ENCODE measurements at places on chromosomes 5 and 9.
A peak's percentile ranks its signal among the peaks of the same experiment; 100 is the strongest.

GRCh38 chr5:67383451-67383850, 186.9 kb upstream of the CD180 start:
- DNase-seq = no peak

GRCh38 chr5:175868996-175869638, 2.3 kb upstream of the CPLX2 start:
- no peak for DNase-seq

DNA sequence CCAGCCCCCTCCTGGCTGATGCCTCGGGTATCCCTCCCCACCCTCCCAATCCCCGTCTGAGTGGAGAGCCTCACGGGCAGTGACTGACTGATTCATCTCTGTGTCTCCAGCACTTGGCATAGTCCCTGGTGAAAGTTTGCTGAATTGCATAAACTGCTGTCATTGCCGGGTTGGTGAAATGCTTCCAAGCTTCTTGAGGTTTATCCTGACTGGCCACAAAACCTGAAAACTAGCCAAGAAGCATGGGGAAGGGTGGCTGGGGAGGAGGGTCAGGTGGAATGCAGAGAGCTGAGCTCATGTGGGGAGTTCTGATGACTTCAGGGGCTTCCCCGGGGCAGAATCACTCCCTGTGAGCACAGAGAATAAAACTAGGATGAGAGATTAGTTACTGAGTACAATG, 56.9 kb upstream of the GGTA1 start:
- peak; percentile 79 for DNase-seq

DNA sequence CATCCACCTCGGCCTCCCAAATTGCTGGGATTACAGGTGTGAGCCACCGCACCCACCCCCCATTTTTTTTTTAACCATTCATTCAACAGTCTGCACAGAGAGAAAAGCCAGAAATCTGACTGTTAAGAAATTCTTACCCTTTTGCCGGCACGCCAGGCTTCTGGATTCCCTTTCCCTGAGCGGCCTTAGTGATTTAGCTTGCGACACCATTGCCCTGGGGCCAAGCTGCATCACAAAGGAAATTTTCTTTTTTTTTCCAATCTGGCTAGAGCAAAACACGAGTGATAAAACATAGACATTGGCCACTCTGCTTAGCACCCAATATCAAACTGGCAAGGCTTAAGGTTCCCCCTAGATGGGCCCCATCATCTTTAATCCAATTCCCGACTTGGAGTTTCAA, 21.2 kb upstream of the ATOSB start:
- DNase-seq = no peak

- DNase-seq = no peak
Measured at GRCh38 chr5:155850370-155850769, 476.6 kb upstream of the SGCD start.

DNA sequence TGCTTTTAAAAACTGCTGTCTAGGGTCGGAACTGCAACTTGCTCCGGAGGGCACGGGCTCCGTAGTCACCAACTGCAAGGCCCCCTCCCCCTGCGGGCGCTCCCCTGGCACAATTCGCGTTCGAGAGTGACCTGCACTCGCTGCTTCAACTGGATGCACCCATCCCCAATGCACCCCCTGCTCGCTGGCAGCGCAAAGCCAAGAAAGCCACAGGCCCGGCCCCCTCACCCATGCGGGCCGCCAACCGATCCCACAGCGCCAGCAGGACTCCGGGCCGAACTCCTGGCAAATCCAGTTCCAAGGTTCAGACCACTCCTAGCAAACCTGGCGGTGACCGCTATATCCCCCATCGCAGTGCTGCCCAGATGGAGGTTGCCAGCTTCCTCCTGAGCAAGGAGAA, 64.2 kb upstream of the GAS1 start:
- DNase-seq = no peak

GRCh38 chr9:136544548-136544963, 1.3 kb downstream of the NOTCH1 start:
- peak; percentile 39 for DNase-seq

DNA sequence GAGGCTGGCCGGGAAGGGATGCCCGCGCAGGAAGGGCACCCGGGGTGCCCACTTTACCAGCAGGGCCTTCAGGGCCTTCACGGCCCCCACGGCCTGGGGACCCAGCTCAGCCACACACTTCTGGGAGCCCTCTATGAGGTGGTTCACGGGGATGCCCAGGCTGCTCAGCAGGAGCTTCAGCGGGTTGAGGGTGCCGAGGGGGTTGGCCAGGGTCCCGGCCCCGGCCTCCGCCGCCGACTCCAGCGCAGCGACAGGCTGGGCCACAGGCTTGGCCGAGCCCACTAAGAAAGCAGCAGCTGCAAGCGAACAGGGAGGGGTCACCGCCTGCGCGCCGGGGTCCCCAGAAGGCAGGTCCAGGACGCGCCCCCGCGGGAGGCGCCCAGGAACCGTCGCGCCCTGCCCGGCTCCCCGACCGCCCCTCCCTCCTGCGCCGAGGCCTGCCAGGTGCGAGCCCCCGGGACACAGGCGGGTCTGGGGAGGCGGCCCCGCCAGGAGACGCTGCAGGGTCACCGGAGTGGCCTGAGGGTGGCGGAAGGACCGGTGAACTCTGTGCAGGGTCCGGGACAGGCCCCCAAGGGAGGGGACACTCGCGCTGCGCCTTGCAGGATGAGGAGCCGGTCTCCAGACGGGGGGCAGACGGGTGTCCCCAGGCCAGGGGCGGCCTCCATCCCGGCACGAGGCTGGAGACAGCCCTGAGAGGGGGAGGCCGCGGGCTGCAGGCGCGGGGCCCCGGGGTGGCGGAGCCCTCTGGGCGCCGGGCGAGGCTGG, 572 bp downstream of the SCGB3A1 start:
- no peak for DNase-seq

DNA sequence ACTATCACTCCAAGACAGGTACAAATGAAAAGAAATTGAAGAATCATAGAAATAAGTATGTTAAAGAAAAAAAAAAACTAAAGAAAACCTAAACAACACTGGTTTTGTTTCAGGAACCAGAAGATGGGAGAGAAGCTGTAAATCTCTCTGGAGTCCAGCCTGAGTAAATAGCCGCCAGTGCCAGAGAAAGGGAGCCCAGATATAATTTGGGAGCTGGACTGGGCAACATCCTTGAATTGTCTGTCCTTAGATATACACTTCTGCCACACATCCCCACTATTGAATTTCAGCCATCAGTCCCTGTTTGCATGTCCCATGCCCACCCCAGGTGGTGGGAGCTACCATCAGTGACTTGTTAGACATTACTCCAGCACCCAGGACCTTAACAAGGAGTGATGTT, 979.6 kb downstream of the DTWD2 start:
- DNase-seq = no peak

DNA sequence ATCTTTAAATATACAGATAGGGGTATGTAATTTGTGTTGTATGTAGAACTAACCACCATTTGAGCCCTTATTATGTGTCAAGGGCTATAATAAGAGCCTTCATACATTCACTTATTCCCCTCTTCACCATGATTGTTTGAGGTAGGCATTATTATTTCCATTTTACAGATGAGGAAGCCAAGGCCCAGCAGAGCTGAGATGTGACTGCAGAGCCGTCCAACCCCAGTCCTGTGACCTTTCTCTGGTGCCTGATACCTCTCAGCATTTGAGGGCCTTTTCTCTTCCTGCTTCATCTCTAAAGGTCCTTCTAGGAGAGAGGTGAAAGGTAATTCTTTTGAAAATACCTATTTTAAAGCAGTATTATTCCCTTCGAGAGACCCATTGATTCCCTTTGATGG, 37.3 kb downstream of the PIP5K1B start:
- DNase-seq = no peak

- peak; percentile 45 for DNase-seq
Measured at GRCh38 chr9:131546336-131547084, 1.2 kb downstream of the PRRT1B start.

DNA sequence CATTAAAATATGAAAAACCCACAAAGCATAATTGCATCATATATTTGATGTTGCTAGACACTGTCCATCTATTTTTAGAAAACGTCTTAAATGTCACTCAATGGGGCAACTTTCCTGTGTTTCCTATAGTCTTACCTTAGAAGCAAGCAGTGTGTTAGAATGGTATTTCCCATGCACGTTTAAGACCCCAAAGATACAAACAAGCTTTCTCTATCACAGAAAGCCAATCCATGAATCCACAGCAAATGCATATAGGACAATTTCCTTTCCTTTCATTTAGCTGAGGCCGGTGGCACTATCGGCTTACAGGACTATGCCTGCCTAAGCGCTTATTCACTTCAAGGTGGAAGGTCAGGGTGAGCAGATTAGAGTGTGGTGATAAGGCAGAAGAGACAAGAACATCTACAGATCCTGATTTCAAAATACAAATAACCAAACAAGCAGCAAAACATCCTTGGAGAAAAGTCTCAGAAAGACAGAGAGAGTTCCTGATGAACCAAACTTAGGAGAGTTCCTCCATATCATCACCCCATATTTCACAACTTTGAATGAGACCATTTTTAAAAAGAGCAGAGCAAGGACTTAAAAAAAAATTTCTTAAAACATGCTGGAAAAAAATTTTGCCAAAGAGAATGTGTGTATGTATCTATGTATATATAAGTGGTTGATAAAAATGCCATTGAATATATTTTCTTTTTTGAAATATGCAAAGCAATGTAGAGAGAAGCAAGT, 57.2 kb downstream of the MEF2C start:
- DNase-seq = no peak

GRCh38 chr5:86175224-86175623, 442.5 kb upstream of the COX7C start:
- DNase-seq = no peak

DNA sequence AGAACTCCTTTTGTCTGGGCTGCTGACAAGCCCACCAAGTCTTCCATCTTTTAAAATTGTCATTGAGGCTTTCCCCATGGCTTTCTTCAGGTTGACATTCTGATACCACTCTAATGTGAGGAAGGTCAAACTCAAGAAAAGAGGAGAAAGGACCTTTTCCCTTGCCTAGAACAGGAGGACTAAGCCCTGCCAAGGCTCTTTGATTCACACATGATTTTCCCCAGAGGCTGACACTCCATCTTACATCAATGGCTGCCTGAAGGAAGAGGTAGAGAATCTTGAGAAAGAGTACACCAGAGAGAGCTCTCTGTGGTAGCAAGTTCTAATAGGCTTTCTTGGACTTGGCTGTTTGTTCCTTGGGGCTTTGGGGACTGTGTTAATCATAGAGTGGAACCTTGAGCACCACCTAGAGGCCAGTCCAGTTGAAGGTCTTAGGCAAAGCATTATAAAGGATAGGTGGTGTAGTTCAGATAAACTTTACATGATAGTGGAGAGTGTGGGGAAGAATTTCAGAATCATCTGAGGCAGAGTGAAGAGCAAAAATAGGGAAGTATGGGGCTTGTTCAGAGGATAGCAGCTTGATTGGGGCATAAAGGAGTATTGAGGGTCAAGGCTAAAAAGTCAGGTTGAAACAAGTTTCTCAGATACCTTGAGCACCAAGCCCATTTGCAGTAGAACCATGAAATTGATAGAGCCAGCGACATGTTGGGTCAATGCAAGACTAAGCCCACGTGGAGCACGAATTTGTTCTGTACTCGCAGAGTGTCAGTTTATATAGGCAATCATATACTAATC, 36.7 kb downstream of the NDFIP1 start:
- peak; percentile 68 for DNase-seq

- no peak for DNase-seq
Measured at GRCh38 chr9:20831028-20831427, 147.0 kb downstream of the FOCAD start.

DNA sequence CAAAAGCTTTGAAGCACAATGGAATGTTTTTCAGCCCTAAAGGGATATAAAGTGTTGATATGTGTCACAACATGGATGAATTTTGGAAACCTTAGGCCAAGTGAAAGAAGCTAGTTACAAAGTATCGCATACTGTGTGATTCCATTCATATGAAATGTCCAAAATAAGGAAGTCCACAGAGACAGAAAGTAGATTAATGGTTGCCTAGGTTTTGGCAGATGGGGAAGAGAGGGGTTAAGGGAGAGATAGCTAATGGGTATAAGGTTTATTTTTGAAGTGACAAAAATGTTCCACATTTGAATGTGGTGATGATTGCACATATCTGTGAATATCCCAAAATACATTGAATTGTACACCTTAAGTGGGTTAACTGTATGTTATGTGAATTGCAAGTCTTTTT, 57.5 kb upstream of the MCCC2 start:
- no peak for DNase-seq

- DNase-seq = no peak
Measured at GRCh38 chr5:151757233-151758140, 944 bp downstream of the ATOX1 start.

DNA sequence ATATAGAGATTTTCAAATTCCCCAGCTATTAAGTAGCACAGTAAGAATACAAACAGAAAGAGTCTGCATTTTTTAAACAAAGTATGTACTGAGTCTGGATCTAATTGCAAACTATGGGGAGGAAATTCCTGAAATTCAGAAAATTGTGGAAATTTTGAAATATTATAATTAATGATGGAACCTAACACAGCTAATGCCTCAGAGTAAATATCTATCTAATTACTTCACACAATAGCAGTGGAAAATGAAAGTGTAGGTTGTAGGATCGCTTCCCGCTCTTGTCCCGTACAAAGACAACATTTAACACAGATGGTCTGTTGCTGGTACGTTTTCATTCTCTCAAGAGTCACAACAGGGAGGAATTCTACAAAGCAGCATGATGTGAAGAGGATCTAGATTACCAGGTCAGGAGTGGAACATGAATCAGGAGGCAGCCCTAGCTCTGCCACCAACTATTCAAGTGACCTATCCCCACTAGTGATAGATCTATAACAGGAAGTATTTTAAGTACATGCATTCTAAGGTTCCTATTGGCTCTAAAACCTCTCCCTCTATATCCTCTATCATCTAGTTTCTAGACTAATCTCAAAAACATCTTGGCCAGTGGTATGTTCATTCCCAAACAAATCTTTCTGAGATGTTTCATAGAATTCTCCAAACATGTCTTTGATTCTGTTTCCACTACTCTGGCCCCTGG, 58.9 kb upstream of the GRAMD2B start:
- no peak for DNase-seq

DNA sequence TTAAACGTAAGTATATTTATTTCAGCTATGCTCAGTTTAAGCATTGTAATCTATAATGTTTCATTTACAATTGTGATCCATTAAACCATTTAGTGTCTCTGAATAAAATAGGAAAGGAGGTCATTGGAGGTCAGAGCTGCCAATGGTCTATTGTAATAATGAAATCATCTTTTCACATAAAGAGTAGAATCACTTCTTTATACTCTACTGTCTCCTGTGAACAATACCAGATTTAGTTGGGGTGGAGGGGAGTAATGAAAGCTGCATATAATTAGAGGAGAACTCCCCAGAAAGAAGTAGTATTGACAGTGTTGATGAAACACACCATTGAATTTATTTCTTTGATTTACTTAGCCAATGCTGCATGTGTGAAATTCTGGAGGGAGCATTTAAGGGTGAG, 35.1 kb upstream of the ZFYVE16 start:
- DNase-seq = no peak

DNA sequence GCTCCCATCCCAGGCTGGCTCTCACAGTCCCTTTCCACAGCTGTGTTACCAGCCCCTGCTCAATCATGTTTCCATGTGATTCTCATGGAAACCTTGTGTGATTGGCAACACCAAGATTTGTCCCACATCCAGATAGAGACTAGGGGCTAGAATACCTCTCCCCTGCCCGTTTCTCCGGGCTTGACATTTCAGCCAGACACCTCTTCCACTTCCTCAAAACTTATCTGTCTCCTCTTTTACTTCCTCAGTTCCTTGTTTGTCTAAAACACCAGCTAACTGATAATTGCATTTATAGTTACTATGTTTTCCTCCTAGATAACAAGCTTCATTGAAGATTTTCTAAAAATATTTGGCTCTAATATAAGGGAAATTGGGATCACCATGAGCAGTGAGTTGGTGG, 16.6 kb upstream of the KCNMB1 start:
- no peak for DNase-seq

All from fibroblast of villous mesenchyme (primary cell).